ENCODE measurements at places on chromosomes 5 and 9. TPM values are rescaled to one million over a fixed set of nuclear protein-coding genes. Genes with fewer than 3 reads are reported as not detected.

The CACNA1B gene
- 0.19 TPM for total RNA-seq

The MYMK gene
- not detected for total RNA-seq

The INSL6 gene
- total RNA-seq = not detected

DNA sequence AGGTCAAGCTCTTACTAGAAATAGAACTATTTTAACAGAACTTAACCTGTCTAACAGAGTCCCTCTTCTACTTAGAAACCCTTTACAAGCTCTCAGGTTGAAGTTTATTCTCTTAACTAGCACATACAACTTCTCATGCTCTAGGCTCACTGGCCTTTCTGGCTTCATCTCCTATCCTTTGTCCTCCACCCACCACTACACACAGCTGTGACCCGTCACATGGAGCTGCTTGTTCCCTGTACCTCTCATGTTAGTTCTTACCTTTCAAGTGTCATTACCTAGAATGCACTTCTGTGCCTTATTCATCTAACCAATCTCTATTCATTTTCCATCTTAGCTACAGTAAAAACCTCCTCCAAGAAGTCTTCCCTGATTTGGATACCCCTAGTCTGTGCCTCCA is 89.4 kb upstream of the APC start:
- H3K4me3 ChIP-seq = no peak overlapping the region
- H3K27me3 ChIP-seq = no peaks in the 10 kb centered on the region
- H3K4me1 ChIP-seq = peaks cover 6% of the 10 kb centered on the region
- DNase-seq = no peak
- no peaks in the 10 kb centered on the region for H3K36me3 ChIP-seq
- no peak overlapping the region for H3K27ac ChIP-seq

DNA sequence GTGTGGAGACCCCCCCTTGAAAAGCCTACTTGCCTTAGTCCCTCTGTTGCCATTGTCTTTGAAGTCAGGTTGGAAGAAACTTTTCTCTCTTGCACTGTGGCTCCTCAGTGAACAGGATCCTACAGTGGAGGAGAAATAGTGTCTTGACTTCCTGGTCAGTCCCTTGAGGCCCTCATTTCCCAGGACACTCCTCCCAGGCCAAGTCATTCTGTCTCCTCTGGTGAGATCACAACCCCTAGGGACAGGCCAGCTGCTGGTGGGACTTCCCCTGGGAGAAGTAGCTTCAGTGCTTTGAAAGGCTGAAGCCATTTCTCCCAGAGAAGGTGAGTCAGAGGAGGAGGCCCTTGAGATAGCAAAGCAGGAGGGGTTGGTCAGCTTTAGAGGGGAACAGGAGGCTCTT is 10.1 kb upstream of the GRIA1 start:
- H3K27ac ChIP-seq = no peak overlapping the region
- no peaks in the 10 kb centered on the region for H3K4me1 ChIP-seq
- no peaks in the 10 kb centered on the region for H3K27me3 ChIP-seq
- DNase-seq = no peak

The GRAMD2B gene
- total RNA-seq = 24.6 TPM

The FOXD4L6 gene
- total RNA-seq = not detected

Measured in left ventricle myocardium inferior (tissue), 1 donor.